Activated T-cell treated with anti-CD3 and anti-CD28 coated beads, Interleukin-2, amount 50 U/mL, for 4 hours (primary cell): ENCODE measurements at places on chromosomes 5 and 9.

DNA sequence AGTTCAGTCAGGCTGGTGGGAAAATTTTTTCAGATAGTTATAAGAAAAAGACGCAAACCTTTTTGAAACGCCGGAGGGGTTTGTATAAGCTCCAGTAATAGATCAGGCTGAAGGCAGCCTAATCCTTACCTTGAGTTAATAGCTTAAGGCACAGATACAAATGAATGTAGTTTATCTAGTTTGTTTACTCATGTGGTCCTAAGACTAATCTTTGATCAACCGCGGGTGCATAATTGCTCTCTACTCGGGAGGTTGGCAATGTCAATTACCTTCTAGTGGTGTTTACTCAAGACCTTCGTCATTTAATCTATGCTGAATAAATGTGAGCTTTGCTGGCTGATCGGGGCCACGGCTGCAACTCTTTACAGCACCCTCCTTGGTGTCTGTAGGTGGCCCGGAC is 665 bp upstream of the INSL4 start:
- no peak for DNase-seq

DNA sequence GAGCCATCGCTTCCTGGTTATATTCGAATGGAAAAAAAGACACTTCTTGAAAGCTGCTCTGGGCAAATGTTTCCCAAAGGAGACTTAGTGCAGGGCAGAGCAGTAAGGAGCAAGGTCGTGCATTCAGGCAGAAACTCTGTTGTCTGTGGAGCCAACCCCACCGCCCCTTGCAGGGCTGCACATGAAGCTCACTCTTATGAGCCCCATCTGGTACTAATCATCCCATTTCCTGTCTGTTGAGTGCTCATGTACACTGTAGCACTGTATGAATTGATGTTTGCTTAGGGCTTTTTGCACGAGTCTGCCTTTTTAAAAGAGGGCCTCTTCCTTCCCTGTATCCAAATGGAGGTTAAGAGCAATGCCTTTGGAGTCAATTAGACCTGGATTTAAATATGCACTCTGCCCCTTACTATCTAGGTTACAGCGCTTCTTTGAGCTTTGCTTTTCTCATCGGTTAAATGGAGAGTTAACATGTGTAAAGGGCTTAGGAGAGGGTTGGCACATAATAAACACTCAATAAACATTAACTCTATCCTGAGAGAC is 25.4 kb downstream of the HMHB1 start:
- no peak for DNase-seq

DNA sequence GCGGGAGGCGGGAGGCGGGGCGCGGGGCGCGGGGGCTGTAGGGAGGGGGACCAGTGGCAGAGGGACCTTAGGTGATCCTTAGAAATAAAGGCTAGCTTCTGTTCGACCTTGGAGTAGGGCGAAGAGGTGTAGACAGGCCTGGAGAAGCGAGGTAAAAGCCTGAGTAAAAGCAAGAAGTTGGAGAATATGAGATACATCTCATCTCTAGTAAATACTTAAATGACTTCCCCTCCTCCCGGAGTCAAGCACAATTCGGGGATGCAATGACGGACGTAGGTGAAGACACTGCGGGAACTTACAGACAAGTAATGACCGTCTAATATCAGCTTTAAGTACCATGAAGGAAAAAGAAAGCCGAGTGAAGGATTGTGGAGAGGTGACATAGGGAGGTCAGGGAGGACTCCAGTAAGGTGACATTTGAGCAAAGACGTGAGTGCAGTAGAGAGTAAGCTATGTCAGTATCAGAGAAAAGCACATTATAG is 466 bp downstream of the SMC2 start:
- DNase-seq: no peak

- DNase-seq: no peak
These were observed 355.9 kb downstream of the PRELID2 start for GRCh38 chr5:145479271-145479670.

GRCh38 chr5:80738466-80738865 is 83.7 kb upstream of the DHFR start:
- no peak for DNase-seq

- DNase-seq: no peak
These were observed 191.0 kb upstream of the ADAMTS16 start for GRCh38 chr5:4949108-4949507.

DNA sequence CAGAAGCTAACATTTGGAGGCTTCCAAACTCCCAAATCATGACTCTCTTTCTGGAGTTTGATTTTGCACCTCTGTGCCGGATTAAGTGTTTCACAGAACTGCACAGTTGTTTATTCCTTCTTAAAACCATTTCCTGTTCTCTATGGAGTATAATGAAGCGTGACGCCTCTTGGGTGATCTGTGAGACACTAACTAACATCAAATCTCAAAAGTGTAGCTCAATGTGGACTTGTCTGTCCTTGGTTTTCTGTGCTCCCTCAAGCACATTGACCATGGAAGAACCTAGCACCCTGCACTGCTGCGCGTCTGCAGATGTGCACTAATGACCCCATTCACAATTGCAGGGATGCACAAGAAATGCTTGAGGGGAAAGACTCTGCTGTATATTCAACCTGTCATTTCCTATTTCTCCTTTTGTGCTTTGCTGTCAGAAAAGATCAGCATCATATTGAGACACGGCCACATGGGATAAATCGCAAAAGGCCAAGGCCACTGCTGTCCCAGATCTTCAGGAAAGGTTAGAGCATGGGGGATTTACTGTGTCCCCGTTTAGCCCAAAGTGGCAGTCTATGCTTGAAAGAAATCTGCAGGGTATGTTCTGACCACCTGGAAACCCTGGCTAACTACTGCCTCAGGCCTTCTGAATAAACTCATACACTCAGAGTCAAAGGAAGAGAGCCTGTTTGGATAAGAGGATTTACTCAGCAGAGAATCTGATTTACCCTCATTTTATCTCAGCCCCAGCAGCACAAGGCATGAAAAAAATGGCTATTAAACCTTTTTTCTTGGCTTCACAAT is 109.6 kb downstream of the BAAT start:
- no peak for DNase-seq

- DNase-seq: no peak
These were observed 206.6 kb downstream of the PALM2AKAP2 start for GRCh38 chr9:109986521-109986991.

GRCh38 chr5:15261269-15261995 is 238.5 kb upstream of the FBXL7 start:
- no peak for DNase-seq

DNA sequence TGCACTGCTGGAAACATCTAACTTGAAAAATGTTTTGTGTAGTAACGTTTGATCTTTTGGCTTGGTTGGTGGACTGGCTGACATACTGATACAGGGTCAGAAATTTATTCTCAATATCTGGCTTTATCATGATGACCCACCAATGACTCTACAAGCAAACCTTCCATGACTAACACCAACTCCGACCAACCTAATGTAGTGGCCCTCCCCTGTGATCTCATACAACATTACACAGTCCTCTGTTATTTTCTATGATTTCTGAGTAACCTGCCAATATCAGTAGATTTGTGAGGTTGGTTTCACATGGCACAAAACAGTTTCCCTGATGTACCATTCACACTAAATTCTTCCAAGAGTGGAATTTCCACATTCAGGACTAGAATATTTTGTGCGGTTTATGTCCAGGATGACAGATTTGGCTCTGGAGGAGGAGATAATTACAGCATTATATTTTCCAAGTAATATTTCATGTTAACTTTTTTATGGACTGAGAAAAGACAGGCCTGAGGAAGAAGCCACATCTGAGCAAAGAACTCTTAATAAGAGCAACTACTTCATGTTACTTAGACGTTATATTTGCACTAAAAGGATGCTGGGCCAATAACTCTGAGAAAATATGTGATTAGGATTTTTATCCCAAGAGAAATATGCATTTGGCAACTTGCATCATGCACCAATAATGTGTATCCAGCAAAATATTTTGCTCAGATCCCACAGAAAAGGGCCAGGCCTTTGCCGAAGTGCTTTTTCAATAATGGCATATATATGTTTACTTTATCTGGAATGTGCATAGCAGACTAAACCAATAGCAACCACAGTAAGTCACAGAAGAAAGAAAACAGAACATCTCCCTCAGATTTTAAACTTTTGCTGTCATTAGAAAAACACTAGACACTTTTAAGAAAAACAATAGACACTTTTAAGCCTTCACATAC is 273.4 kb downstream of the KCNN2 start:
- DNase-seq: no peak

- DNase-seq: no peak
These were observed 32.1 kb downstream of the SMARCA2 start for GRCh38 chr9:2047144-2047671.

- no peak for DNase-seq
These were observed 13.8 kb downstream of the HNRNPK start for GRCh38 chr9:83966209-83966582.

- DNase-seq: no peak
These were observed 142.8 kb upstream of the IFNE start for GRCh38 chr9:21624675-21625644.

DNA sequence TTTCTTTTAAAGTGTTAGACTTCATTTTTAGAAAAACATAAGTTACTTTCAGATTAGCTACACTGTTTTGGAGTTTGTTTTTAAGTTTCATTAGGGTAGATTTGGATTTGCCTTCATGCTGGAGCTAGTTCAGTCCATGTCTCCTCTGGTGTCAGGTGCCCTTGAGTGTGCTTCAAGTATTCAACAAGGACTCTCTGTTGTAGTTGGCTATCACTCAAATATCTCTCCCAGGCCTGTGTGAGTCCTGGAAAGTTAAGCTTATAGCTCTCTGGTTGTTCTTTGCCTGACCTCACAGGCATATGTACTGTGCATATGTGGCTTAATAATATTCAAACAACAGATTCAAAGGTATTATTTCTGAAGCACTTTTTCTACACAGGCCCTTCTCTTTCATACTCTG is 45.4 kb downstream of the PTBP3 start:
- DNase-seq: no peak

- DNase-seq: no peak
These were observed 951.1 kb upstream of the DMAC1 start for GRCh38 chr9:8750639-8751051.

DNA sequence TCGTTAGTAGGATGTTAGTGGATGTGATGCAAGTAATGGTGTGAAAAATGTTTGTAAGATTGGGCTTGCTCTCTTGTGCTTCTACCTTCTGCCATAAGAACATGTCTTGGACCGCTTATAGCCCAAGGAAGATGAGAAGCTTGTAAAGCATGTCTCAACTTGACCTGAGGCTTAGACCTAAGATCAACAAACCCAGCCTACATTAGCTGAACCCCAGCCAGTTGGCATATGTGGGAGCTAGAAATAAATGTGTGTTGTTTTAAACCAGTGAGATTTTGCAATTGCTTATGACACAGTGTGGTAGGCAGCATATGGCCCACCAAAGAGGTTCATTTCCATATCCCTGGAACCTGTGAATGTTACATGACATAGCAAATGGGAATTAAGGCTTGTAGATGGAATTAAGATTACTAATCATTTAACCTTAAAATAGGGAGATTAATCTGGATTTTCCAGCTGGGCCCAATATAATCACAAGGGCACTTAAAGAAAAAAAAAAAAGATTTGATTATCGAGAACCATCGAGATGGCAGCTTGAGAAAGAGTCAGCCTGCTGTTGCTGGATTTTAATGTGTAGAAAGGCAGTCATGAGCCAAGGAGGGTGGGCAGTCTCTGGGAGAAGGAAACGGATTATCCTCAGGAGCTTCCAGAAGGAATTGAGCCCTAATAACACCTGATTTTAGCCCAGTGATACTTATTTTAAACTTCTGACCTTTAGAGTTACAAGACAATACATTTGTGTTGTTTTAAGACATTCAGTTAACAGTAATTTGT is 27.3 kb upstream of the EDIL3 start:
- DNase-seq: no peak

DNA sequence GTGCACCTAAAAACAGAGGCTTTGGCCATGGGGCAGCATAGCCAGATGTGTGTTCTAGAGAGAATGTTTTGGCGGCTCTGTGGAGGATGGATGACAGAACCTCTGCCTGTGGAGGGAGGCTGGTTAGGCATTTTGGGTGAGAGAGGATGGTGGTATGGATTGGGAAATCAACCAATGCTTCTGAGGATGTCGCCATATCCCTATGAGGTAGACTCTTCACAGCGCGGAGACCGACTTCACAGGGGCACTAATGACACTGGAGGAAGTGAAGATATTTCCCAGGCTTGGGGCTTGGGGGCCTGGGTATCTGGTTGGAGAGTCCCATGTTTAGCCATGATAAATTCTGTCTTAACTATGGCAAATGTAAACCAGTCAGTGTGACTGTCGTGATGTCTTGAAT is 140.6 kb upstream of the KLF4 start:
- DNase-seq: no peak

GRCh38 chr9:37466037-37466709 is 923 bp upstream of the ZBTB5 start:
- no peak for DNase-seq

GRCh38 chr5:4199049-4199841 is 603.6 kb downstream of the IRX1 start:
- DNase-seq: no peak

DNA sequence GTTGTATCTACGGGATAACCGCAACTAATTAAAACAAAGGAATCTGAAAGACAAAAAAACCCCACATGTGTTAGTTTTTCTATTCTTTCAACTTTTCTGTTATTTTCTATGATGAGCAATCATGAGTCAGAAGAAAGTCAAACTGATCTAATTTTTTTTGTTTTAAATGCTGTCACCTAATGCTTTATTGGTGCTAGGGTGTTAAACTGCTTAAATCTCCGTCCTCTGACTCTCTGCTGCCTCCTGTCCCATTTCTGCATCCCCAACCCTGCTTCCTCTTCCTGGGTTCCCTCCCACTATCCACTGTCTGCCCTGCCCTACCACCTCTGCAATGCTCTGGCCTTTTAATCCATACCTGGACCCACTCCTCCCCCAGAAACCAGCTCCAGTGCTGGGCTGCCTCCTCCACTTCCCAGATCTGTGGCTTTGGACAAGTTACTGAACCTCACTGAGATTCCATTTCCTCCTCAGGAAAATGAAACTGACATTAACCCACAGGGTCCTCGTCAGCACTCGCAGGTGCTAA is 15.7 kb downstream of the PTPN3 start:
- no peak for DNase-seq

DNA sequence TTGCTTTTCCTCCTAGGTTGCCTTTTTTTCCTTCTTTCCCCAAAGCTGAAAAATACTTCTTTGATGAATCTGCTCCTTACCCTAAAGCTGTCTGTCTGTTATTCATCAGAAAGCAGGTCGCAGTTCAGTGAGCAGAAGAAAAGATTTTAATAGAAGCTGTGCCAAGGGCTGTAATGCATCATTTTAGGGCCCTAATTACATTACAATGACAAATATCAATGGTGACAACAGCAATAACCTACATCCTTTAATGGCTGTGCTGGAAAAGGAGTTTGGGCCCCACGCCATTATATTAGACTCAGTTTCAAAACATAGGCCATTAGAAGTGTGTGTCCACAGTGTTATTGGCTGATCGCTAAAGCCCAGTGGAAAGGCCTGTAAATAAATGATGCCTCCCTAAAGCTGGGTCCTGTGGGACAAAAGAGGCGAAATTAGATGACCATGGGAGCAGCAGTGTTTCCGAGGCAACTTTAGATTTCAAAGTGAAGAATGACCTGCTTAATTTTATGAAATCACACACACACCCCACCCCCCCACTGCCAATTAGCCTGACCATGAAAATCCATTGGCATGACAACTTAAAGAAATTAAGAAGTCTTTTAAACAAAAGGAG is 38.4 kb downstream of the TLE4 start:
- DNase-seq: no peak
